Thoracic aorta (tissue), 2 donors: ENCODE measurements at places on chromosomes 1 and 21. TPM values are rescaled to one million over a fixed set of nuclear protein-coding genes. Genes with fewer than 3 reads are reported as not detected.

The NCMAP gene
- total RNA-seq = 0.14 TPM

The NUP210L gene
- total RNA-seq = 0.14 TPM

The NTRK1 gene
- total RNA-seq = 0.81 TPM

The NEXN gene
- total RNA-seq = 120 TPM

The INSRR gene
- total RNA-seq = not detected

DNA sequence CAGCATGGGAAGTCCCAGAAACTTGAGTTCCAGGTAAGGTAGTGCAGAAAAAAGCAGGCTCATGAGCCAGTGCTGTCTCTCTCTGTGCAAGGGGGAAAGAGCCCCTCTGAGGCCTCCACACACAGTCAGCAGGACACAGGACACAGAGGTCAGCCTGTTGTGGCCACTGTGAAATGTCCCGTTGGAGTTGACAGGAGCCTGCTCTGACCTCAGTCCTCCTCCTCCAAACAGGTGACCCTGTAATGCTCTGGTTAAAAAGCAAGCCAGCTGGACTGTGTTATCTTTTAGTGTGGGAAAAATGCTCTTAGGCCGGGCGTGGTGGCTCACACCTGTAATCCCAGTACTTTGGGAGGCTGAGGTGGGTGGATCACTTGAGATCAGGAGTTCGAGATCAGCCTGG, 24.2 kb upstream of the GPR157 start:
- no peak for DNase-seq
- H3K4me3 ChIP-seq = no peak overlapping the region
- H3K27me3 ChIP-seq = no peaks in the 10 kb centered on the region

DNA sequence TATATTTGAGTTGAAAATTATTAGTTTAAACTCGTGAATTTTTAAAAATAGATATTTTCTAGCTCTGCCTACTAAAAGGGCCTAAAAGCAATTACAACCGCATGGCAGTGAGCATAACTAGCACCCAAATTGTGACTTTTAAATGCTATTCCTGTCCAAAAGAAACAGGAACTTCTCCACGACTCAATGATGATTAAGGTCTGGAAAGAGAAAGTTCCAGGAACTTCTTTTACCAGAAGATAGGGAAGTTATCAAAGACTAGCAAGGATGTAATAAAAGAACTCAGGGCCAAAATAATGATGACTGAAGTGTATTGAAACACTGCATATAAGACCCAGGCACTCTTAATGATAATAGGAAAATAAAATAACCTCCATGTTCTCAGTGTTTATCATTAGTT, 313.0 kb downstream of the PLPP3 start:
- no peak for DNase-seq
- no peaks in the 10 kb centered on the region for H3K36me3 ChIP-seq
- H3K27me3 ChIP-seq = no peaks in the 10 kb centered on the region
- H3K4me3 ChIP-seq = no peak overlapping the region

DNA sequence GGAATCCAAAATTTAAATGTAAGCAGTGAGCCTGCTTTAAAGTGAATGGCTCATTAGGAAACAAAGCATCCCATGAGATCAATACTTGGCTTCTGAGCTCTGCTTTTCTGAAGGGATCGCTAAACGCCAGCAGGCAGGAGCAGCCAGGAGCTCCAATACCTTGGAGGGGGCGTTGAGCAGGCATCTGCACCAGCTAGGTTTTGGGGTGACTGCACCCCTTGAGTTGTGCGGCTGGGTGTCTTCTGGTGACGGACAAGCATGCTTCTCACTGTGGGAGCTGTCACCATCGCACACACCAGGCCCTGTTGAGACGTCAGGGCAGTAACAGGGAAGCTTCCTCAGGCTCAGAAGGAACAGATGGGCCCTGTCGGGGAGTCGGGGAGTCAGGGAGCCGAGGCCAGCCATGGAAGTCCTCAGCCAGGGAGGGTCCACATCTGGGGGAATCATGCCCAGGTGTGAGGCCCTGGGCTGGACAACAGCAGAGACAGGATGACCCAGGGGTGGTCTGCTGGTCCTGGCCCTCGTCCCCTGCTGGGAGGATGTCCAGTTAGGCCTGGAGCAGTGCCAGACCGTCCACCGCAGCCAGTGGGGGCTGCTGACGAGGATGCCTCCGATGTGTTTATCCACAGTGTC, 57.9 kb upstream of the ADARB1 start:
- peak overlapping the region; percentile 6 for H3K27ac ChIP-seq
- H3K27me3 ChIP-seq = no peaks in the 10 kb centered on the region

GRCh38 chr1:178849918-178850317, 21.0 kb downstream of the ANGPTL1 start:
- no peaks in the 10 kb centered on the region for H3K36me3 ChIP-seq
- no peak overlapping the region for H3K27ac ChIP-seq
- H3K4me3 ChIP-seq = no peak overlapping the region
- peaks cover 4% of the 10 kb centered on the region for H3K4me1 ChIP-seq

DNA sequence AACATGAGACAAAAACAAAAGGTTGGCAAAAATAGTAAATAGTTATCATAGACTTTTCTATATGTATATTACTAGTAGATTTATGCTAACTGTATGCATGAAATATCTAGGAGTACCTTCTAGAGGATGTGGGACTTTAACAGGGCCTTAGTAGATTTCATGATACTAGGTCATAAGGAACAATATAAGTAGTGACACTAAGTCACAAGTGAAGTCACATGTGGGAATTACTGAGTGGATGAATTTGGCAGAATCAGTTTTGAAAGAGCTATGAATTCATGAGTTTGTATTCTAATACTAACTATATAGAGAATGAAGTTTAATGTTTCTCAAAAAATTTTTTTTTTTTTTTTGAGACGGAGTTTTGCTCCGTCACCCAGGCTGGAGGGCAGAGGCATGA, 53.1 kb upstream of the GPR25 start:
- H3K4me1 ChIP-seq = no peaks in the 10 kb centered on the region
- no peaks in the 10 kb centered on the region for H3K27me3 ChIP-seq
- no peak overlapping the region for H3K4me3 ChIP-seq
- no peak for DNase-seq
- H3K27ac ChIP-seq = no peak overlapping the region

GRCh38 chr1:15807121-15807520, 328 bp downstream of the UQCRHL start:
- H3K27ac ChIP-seq = no peak overlapping the region
- H3K36me3 ChIP-seq = no peaks in the 10 kb centered on the region
- H3K4me3 ChIP-seq = no peak overlapping the region
- H3K4me1 ChIP-seq = peaks cover 11% of the 10 kb centered on the region
- H3K27me3 ChIP-seq = no peaks in the 10 kb centered on the region
- no peak for DNase-seq

- H3K27ac ChIP-seq = peak overlapping the region; percentile 42
- peaks cover 6% of the 10 kb centered on the region for H3K36me3 ChIP-seq
- DNase-seq = no peak
- H3K4me3 ChIP-seq = no peak overlapping the region
Measured at GRCh38 chr1:177927021-177927596, 42.7 kb downstream of the SEC16B start.

- no peaks in the 10 kb centered on the region for H3K27me3 ChIP-seq
- no peak for DNase-seq
- no peak overlapping the region for H3K27ac ChIP-seq
- no peaks in the 10 kb centered on the region for H3K4me1 ChIP-seq
- no peak overlapping the region for H3K4me3 ChIP-seq
- H3K36me3 ChIP-seq = no peaks in the 10 kb centered on the region
Measured at GRCh38 chr21:42276526-42277154, 38.6 kb downstream of the TFF3 start.

- no peak overlapping the region for H3K4me3 ChIP-seq
- H3K27ac ChIP-seq = no peak overlapping the region
- no peak for DNase-seq
- no peaks in the 10 kb centered on the region for H3K36me3 ChIP-seq
- no peaks in the 10 kb centered on the region for H3K4me1 ChIP-seq
- H3K27me3 ChIP-seq = no peaks in the 10 kb centered on the region
Measured at GRCh38 chr21:45550522-45551210, 8.4 kb upstream of the SLC19A1 start.

GRCh38 chr1:206490771-206491405, 16.4 kb upstream of the RASSF5 start:
- H3K27me3 ChIP-seq = no peaks in the 10 kb centered on the region
- peaks cover 8% of the 10 kb centered on the region for H3K36me3 ChIP-seq
- H3K4me1 ChIP-seq = peaks cover 13% of the 10 kb centered on the region
- DNase-seq = no peak
- no peak overlapping the region for H3K27ac ChIP-seq
- no peak overlapping the region for H3K4me3 ChIP-seq

- peaks cover 22% of the 10 kb centered on the region for H3K4me1 ChIP-seq
- no peaks in the 10 kb centered on the region for H3K27me3 ChIP-seq
- no peak for DNase-seq
- H3K4me3 ChIP-seq = no peak overlapping the region
- H3K27ac ChIP-seq = no peak overlapping the region
- H3K36me3 ChIP-seq = no peaks in the 10 kb centered on the region
Measured at GRCh38 chr1:115320377-115320776, 17.7 kb downstream of the NGF start.

- H3K27me3 ChIP-seq = no peaks in the 10 kb centered on the region
- H3K4me3 ChIP-seq = no peak overlapping the region
- no peaks in the 10 kb centered on the region for H3K4me1 ChIP-seq
- no peaks in the 10 kb centered on the region for H3K36me3 ChIP-seq
- DNase-seq = no peak
Measured at GRCh38 chr21:27365394-27365793, 398.5 kb upstream of the ADAMTS5 start.

GRCh38 chr1:91885213-91885715, 687 bp downstream of the TGFBR3 start:
- no peaks in the 10 kb centered on the region for H3K27me3 ChIP-seq
- H3K4me3 ChIP-seq = peak overlapping the region; percentile 97
- DNase-seq = no peak
- no peaks in the 10 kb centered on the region for H3K36me3 ChIP-seq
- H3K27ac ChIP-seq = peak overlapping the region; percentile 73

DNA sequence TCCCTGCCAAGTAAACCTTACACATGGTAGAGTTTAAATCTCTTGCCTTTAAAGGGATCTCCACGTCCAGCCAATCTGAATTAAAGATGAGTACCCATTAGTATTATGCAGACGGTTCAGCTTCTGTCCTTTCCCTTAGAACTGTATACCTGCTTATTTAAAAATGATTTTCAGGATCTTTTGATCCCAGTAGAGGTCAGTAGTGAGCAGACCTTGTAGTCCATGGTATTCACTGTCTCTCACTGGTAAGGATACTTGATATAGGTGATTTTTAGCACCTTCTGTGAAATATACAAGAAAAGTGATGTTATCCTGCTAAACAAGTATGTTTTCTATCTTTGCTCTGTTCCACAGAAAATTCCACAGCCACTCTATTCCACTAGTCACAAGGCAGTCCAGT, 1211.6 kb upstream of the ADGRL4 start:
- DNase-seq = no peak
- no peaks in the 10 kb centered on the region for H3K4me1 ChIP-seq
- H3K36me3 ChIP-seq = no peaks in the 10 kb centered on the region
- no peak overlapping the region for H3K4me3 ChIP-seq

- no peaks in the 10 kb centered on the region for H3K4me1 ChIP-seq
- H3K27ac ChIP-seq = no peak overlapping the region
- H3K36me3 ChIP-seq = no peaks in the 10 kb centered on the region
- no peak overlapping the region for H3K4me3 ChIP-seq
- no peaks in the 10 kb centered on the region for H3K27me3 ChIP-seq
Measured at GRCh38 chr1:165034136-165034809, 322.2 kb downstream of the LMX1A start.

DNA sequence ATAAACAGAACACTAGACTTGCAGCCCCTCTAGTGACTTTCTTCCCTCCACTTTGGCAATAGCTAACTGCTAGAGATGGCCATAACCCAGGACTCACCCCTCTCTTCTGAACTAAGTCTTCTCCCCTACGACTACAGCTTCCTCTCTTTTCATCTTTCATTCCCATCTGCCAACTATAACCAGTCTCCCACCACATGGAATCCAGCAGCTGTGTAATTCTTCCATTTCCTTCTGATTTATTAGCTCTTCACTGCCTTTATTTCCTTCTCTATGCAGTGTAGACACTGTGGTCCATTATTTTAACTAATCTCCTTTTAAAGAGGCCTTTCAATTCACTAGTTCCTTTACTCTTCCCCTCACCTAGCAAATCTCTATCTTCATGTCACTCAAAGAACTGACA, 13.4 kb upstream of the KCNK1 start:
- no peak for DNase-seq
- no peaks in the 10 kb centered on the region for H3K36me3 ChIP-seq
- no peak overlapping the region for H3K27ac ChIP-seq
- H3K4me1 ChIP-seq = no peaks in the 10 kb centered on the region

- H3K27me3 ChIP-seq = no peaks in the 10 kb centered on the region
- H3K27ac ChIP-seq = peak overlapping the region; percentile 90
- H3K4me1 ChIP-seq = peaks cover 72% of the 10 kb centered on the region
Measured at GRCh38 chr1:36119456-36119855, 5.6 kb downstream of the COL8A2 start.

- H3K36me3 ChIP-seq = peaks cover 9% of the 10 kb centered on the region
- no peak overlapping the region for H3K4me3 ChIP-seq
- no peaks in the 10 kb centered on the region for H3K4me1 ChIP-seq
- H3K27ac ChIP-seq = no peak overlapping the region
- H3K27me3 ChIP-seq = no peaks in the 10 kb centered on the region
Measured at GRCh38 chr1:35475856-35476674, 81.1 kb downstream of the KIAA0319L start.

- no peak overlapping the region for H3K4me3 ChIP-seq
- DNase-seq = no peak
- no peaks in the 10 kb centered on the region for H3K27me3 ChIP-seq
- peaks cover 4% of the 10 kb centered on the region for H3K36me3 ChIP-seq
Measured at GRCh38 chr21:36076878-36077655, 7.2 kb downstream of the CBR1 start.

DNA sequence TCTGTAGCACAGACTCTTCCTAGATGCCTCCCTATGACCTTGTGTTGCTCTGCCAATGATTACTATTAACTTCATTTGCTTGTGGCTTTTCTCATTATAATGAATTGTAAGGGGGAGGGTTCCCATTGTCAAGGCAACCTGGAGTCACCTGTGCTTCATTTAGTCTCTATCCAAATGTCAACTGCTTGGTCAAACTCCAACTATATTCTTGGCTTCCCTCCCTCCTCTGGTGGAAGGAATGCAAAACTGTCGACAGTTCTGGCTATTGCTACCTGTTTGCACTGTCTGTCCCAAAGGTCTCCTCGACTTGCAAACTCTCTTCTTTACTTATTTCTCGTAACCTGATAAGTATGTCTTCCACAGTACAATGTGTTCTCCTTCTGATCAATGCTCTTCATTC, 100.3 kb downstream of the CACNA1E start:
- H3K27ac ChIP-seq = no peak overlapping the region
- H3K4me1 ChIP-seq = no peaks in the 10 kb centered on the region
- no peak for DNase-seq
- no peaks in the 10 kb centered on the region for H3K27me3 ChIP-seq
- H3K36me3 ChIP-seq = no peaks in the 10 kb centered on the region
- H3K4me3 ChIP-seq = no peak overlapping the region

DNA sequence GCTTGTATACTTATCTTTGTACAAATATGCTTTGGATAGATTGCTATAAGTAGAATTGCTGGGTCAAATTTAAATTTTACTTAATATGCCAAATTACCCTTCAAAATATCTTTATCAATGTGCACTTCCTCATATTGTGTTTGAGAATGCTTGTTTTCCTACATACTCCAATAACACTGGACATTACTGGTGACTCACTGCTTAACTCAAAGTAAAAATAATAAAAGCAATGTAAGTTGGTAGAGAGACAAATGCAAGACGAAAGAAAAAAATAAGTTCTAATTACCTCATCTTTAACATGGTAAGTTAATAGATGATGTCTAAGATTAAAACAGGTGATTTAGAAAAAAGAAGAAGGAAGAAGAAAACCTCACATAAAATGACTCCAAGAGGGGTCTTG, 7.9 kb upstream of the SH3GLB1 start:
- no peak overlapping the region for H3K4me3 ChIP-seq
- no peaks in the 10 kb centered on the region for H3K4me1 ChIP-seq
- DNase-seq = no peak
- H3K27me3 ChIP-seq = no peaks in the 10 kb centered on the region
- H3K36me3 ChIP-seq = no peaks in the 10 kb centered on the region
